ENCODE measurements at places on chromosomes 6 and 20.

DNA sequence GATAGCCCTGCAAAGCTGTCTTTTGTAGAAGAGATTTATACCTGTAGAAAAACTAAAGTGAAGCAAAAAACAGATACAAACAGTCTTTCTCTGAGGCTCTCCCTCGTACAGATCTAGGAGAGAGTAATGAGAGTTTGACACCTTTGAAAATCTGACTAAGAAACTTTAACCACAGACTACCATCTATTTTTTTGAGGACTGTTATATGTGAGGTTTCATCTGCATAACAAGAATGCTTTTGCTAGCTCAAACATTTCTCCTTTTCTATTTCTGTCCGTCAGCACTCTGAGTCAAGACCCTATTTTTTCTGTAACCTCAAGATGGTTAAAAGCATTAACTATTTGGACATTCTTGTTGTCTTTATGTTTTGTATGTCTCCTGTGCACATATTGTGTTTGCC lies 193.0 kb downstream of the BTBD3 start:
- DNase-seq, result no peak

- DNase-seq, result no peak
Measured at GRCh38 chr20:64155258-64156135, 8.8 kb upstream of the MYT1 start.

DNA sequence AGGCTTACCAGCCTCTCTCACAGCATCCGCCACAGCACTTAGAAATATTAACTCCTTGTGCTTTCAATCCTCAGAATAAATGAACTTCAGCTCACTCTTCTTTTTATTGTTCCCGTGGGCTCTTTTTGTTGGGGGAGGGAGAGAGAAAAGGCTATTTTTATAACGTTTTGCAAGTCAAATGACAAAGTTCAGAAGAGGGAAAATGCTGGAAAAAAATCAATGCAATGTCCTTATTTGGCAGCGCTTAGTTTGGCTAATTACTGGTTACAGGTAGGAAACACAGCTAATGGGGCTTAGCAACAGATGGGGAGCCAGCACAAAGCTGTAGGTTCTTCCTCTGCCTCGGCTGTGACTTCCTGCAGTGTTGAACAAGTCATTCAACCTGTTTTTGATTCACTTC lies 1067.0 kb upstream of the MAP3K7 start:
- DNase-seq, result no peak

GRCh38 chr6:26268659-26269402 lies 96.2 kb upstream of the BTN3A2 start:
- no peak for DNase-seq

GRCh38 chr20:10594296-10594868 lies 79.4 kb downstream of the JAG1 start:
- DNase-seq, result no peak

Measured in stimulated activated CD4-positive, alpha-beta T cell treated with anti-CD3 and anti-CD28 coated beads, TNF-alpha, amount 100 ng/mL, for 24 hours (primary cell).